ENCODE measurements at places on chromosomes 13 and 19.

DNA sequence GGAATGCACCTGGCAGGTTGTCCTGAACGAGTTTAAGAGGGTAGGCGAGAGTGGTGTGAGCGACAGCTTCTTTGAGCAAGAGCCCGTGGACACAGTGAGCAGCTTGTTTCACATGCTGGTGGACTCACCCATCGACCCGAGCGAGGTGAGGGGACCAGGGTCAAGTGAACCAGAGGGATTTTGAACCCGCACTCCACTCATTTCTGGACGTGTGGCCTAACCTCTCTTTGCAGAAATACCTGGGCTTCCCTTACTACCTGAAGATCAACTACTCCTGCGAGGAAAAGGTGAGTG, 1.7 kb downstream of the CATSPERG start:
- no peak for DNase-seq

GRCh38 chr13:43058318-43058674, 34.9 kb downstream of the DNAJC15 start:
- DNase-seq: no peak

DNA sequence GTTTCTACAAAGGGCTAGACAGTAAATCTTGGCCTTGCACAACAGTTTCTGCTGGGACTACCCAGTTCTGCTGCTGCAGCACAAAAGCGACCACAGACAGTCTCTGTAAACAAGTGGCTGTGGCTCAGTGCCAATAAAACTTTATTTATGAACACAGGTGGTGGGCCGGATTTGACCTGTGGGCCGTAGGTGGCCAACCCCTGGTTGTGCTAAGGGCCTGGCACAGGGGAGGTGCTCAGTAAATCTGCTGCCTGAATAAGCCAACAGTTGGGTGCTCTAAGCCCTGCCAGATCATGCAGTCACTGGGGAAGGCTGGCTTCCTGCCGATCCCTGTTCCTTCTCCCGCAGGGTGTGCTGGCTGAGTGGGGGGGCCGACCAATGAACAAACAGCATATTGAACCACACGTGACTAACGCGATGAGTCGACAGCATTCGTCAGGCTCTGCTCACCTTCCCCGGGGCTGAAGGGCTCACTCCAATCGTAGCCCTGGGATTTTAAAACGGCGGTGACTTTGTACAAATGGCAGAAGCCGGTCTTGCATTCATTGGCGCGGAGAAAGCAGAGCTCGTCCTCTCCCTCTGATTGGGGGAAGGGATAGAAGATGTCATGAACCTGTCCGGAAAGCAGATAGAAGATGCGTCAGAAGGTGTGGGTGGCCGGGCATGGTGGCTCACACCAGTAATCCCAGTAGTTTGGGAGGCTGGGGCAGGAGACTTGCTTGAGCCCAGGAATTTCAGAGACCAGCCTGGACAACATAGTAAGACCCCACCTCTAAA, 24.3 kb upstream of the MYDGF start:
- DNase-seq: no peak

GRCh38 chr13:112452380-112453206, 76.4 kb downstream of the SPACA7 start:
- no peak for DNase-seq
